ENCODE measurements at places on chromosomes 2 and 18.
A peak's percentile ranks its signal among the peaks of the same experiment; 100 is the strongest.

DNA sequence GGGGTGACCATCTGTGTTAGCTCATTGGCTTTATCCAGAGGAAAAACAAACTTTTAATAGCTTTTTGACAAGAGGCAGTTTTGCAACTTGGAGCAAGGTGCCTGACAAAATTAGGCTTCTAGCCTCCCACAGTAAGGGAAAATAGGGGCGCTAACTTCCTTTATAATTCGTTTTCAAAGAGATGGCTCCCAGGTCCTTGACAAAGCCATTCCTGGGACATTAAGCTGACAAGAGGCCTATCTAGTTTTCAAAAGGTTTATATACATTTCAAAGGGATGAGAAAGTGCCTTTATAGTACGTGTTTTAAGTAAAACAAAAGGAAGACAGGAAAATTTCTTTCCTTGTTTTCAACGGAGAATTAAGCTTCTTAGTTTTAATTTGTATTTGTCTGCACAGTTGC, 159.4 kb upstream of the GCFC2 start:
- no peak for DNase-seq

DNA sequence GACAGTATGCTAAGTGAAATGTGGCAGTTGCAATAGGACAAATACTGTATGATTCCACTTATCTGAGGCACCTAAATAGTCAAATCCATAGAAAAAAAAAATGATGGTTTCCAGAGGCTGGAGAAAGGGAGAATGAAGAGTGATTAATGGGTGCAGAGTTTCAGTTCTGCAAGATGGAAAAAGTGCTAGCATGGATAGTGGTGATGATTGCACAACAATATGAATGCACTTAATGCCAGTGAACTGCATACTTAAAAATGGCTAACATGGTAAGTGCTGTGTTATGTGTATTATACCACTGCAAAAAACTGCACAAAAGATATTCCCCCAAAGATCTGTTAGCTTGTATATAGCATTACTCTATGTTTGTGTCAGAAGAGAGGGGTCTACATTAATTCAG, 185.4 kb downstream of the INHBB start:
- DNase-seq, result no peak

DNA sequence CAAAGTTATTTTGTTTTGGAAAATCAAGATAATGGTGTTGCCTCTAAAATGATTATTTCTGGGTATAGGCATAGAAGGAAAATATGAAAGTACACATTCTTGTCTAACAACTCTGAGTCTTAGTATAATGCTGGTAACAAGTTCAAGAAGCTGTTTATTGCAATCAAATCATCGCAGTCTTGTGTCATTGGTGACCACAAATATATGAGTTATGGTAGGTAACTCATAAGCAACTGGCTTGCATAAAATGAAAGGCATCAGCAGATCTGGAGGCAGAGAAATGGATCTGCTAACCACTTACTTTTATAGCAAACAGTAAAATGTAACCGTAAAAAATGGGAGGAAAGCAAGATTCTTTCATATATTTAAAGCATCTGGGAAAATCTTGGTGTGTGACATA, 156.2 kb upstream of the TCF4 start:
- no peak for DNase-seq

DNA sequence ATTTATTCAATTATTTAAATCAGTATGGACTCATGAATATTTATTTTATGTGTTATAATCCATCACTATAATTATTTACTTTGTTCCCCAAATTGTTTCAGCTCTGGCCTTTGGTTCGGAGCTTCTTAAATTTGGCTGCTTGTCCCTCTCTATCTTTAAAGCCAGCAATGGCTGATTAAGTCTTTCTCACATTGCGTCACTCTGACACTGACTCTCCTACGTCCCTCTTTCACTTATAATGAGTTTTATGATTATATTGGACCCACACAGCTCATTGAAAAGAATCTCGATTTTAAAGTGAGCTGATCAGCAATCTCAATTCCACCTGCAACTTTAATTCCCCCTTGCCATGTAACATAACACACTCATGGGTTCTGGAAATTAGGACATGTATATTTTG, 185.2 kb upstream of the SLC39A10 start:
- no peak for DNase-seq

DNA sequence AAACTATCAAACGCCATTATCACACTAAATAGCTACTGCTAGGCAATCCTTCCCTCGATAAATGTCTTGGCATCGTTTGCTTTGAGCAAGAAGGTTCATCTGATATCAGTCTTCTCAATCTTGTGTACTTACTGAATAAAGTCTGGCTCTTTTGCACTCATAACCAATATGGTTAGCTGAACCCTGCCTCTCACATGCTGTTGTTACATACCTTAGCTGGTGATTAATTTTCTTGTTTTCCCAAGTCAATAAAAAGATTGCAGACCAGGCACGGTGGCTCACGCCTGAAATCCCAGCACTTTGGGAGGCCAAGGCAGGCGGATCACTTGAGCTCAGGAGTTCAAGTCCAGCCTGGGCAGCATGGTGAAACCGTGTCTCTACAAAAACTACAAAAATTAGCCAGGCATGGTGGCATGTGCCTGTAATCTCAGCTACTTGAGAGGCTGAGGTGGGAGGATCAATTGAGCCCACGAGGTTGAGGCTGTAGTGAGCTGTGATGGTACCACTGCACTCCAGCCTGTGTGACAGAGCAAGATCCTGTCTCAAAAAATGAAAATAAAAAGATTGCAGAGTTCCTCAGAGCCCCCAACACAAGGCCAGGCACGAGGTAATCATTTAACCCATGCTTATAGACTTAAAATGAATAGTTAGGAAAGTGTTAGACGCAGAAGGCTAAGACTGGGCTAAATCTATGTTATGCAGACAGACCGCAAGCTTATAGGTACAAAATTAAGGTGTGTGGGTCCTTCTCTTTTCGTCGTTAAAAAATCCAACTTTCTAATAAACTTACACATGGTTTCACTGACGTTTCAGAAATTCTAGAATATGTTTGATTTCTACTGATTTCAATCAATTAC, 177.5 kb downstream of the ALPK2 start:
- no peak for DNase-seq

DNA sequence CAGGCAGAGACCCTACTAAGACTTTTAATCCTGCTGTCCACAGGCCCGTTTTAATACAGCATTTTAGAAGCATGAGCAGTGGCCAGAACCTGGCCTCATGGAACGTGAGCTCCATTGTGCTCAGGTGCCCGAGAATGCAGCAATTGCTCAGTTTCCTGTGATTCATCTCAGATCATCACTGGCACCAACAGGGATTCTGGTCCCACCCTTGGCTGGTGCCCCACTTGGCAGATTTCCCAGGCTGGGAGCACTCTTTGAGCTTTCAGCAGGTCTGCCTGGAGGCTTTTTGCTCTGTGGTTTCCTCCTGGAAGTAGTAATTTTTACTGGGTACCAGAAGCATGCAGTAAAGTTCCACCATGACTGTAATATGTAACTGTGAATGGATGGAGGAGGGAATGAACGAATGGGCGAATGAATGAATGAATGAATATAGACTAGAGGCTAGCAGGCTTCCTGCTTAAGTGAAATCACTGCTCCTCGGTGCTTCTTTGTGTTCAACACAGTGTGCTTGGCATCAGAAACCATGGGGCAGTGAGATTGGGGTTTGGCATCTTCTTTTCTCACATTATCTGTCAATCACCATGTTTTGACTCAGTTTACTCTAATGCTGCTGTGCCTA, 312.9 kb downstream of the PRKCE start:
- DNase-seq, result peak; percentile 30

Measured in amygdala (tissue), 56 donors.